ENCODE measurements at places on chromosomes 13 and 19.

- no peak for DNase-seq
Observed at GRCh38 chr19:10266706-10267105, 4.2 kb upstream of the ICAM1 start.

GRCh38 chr13:28474491-28475134, 20.3 kb downstream of the FLT1 start:
- no peak for DNase-seq

- DNase-seq, result no peak
Observed at GRCh38 chr13:39825886-39826285, 170.4 kb downstream of the COG6 start.

DNA sequence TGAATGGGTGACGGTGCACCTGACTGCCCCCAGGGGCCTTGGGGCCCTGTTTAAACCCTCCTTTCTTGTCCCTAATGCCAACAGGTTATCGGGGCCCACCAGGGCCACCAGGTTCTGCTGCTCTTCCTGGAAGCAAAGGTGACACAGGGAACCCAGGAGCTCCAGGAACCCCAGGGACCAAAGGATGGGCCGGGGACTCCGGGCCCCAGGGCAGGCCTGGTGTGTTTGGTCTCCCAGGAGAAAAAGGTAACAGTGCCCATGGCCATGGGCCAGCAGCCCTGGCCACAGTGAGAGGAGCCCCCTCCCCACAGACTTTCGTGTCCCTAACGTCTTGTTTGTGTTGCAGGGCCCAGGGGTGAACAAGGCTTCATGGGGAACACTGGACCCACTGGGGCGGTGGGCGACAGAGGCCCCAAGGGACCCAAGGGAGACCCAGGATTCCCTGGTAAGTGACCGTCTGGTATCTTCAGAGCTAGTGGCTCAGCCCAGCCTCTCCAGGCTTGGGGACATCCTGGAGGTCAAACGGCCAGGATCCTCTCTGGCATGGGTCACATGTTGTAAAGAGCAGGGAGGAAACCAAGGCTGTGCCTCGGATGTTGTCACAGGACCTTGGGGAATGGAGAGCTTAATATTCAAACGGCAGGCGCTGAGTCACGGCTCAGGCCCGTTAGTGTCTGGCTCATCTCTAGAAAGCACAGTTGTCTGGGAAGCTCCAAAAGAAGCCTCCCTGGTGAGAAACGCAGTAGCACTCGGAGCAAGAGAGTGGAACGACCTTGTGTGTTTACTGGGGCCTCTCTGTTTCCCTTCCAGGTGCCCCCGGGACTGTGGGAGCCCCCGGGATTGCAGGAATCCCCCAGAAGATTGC, 58.3 kb downstream of the RAB20 start:
- DNase-seq, result no peak

DNA sequence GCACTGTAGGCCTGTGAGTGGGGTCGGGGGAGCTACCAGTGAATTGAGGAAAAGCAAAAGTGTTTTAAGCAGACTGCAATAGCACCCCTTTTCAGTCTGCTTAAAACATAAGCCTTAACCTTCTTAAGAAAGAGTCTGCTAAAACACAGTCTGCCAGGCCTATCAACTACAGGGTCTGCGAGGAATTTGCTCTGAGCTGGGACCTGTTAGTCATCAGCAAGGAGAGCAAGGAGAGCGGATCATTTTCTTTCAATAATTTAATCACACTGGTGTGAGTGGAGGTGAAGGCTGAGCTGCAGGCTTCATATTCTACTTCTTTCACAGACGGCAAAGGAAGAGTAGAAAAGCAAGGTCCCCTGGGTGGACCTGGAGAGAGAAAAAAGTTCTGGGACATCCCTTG, 342.7 kb downstream of the ENOX1 start:
- DNase-seq, result no peak

GRCh38 chr13:26568132-26568815, 10.8 kb downstream of the WASF3 start:
- no peak for DNase-seq

DNA sequence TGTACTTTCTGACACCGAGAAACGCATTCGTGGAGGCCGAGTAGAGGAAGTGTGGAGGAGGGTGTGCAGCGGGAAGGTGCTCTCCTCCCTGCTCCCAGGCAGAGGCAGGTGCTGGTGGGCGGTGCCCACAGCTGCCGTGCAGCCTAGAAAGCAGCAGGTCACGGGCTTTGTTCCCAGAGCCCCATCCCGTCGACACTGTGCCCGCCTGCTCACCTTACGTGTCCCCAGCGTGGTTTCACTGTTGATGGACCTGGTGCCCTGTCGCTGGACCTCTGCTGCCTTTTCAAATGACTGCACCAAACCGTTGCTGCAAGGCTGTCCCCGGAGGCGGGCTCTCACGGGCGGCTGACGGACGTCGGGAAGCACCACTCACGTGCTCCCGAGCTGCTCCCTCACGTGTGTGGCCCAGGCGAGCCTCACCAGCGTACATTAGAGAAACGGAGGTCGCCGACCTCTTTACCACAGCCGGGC, 20.8 kb downstream of the PLEKHJ1 start:
- peak; percentile 79 for DNase-seq

GRCh38 chr13:73303851-73304250, 245.0 kb downstream of the KLF5 start:
- DNase-seq, result no peak

DNA sequence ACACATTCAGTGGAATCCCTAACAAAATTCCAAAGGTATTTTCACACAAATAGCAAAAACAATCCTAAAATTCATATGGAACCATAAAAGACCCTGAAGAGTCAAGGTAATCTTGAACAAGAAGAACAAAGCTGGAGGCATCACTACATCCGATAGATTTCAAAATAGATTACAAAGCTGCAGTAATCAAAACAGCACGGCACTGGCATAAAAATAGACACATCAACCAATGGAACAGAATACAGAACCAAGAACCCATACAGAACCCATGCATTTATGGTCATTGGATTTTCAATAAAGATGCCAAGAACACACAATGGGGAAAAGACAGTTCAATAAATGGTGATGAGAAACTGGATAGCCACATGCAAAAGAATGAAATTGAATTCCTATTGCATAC, 32.5 kb downstream of the ZNF566 start:
- no peak for DNase-seq

DNA sequence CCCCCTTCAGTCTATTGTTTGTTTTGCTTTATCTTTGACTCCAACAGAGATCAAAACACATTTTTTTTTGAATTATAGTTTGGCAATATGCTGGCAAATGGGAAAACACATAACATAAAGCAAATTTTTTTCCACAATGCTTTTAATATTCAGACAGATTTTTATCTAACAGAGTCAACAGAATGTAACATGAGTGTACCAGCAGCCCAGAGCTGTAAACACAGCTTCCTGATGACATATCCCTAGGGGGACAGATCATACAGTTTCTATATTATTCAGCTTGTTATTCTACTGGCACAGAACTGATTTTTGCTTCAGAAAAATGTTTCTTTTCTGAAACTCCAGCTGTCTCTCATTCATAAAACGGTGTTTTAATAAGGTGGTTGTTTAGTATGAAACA, 168.8 kb downstream of the OLFM4 start:
- no peak for DNase-seq

DNA sequence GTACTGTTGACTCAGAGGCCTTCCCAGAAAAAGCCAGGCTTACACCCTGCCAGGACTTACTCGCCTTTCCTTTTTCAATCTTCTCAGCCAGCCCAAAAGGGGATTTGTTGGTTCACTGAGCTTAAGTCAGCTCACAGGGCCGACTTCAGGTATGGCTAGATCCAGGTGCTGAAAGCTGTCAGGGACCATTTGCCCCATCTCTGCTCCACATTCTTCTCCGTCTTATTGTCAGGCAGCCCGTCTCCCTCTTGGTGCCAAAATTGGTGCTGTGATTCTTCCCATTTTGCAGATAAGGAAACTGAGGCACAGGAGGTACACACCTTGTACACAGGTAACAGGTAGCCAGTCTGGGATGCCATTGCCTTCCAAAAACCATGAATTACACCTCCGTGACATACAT, 2.4 kb downstream of the C19orf38 start:
- DNase-seq, result no peak

DNA sequence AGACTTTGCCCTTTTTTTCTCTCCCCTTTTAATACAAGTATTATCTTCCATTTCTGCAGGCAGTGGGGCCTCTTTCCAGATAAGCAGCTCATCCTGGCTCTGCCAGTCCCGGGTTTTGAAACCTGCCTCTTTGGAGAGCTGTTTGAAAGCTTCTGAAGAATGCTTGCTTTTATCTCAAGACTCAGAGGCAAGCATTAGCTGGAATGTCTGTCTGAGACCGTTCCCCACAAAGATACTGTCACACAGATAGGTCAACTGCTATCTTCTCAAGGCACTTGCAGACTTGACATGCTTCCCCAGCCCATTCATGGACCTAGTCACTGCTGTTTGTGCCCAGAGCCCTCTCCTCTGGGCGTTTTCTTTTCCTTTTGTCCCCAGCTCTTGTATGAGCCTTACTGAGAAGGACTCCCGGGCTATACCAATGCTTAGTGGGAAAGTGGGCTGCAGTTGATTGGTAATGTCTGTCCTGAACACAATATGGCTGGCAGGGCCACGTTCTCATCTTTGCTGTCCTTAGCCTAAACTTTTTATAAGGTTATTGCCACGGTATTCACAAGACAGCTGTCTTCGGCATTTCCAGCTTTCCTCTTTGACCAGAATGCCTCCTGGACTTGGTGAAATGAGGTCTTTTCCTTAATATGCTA, 13.4 kb downstream of the SERP2 start:
- DNase-seq, result no peak

DNA sequence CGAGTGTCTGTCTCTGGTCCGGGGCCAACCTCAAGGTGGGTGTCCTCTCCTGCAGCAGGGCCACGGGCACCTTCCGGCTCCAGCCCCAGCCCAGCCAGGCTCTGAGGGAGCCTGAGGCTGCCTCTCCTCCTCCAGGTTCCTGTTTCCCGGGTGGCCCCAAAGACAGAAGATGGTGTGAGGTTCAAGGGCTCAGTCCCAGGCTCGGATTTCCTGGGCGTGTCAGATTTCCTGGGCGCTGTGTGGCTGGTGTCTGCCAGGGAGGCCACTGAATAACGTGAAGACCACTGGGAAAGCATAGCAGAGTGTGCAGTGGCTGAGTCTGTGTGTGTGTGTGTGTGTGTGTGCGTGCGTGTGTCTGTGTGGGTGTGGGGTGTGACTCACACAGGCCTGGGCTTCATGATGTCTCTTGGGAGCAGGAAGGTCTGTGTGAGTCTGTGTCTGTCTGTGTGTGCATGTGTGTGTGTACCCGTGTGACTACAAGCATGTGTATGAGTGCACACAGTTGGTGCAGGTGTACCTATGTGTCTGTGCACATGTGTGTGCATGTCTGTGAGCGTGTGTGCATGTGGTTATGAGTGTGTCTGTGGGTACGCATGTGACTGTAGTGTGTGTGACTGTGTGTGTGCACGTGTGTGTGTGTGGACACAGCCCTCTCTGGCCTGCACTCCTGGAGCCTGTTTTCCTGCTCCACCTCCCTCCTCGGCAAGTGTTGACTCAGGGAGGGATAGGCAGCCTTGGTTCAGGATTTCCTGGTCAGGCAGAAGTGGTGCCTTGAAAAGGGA, 28.3 kb downstream of the CEBPA start:
- DNase-seq, result no peak

DNA sequence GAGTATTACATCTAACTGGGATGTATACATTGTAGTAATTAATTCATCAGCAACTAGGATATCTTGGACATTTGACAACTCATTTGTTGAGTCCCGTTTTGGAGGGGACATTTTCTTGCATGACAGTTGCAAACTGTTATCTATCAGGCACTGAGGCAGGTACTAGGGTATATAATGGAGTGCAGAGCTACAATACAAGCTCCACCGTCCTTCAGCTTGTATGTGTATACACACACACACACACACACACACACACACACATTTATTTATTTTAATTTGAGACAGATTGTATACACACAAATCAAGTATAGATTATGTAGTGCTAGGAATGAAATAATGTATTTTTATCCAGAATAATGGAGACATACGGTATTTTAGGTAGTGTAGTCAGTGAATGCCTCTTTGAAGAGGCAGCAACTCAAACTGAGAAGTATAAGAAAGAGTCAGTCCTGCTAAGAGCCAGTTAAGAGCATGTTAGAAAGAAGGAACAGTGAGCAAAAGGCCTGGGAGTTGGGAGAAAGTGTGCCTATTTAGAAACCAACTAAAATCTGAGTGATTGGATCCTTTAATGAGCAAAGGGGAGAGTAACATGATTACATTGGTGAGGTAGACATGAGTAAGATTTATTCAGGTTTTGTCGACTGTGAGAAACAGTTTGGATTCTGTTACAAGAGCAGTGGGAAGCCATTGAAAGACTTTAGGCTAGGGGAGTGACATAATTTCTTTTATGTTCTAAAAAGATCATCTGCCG, 74.5 kb downstream of the NBEA start:
- DNase-seq, result no peak

DNA sequence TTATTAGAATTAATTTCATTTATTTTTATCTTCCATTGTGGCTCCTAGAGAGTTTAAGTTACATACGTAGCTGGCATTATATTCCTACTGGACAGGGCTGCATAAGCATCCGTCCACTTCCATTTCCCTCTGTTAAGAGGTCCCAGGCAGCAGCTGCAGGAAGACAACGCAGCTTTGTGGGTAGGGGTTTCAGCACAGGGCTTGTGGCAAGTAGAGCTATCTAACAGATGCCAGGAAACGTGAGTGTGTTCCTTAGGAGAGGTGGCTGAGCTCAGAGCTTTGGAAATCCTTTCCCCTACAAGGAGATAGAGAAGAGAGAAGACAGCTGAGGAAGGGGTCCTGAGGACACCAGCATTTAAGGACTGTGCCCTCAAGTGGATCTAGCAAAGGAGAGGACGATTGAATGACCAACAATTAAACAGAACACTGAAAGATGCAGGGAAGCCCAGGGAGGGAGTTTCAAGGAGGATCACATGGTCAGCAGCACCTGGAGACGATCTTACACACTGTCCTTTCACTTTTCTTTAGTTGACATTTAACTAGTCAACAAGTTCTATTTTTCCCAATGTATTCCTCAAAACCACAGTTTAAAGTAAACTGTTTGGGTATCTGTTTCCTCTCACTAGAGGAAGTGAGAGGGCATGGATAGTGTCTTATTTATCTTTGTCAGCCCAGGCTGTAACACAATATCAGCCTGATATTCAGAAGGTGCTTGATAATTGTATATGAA, 2.3 kb upstream of the N4BP2L1 start:
- no peak for DNase-seq

DNA sequence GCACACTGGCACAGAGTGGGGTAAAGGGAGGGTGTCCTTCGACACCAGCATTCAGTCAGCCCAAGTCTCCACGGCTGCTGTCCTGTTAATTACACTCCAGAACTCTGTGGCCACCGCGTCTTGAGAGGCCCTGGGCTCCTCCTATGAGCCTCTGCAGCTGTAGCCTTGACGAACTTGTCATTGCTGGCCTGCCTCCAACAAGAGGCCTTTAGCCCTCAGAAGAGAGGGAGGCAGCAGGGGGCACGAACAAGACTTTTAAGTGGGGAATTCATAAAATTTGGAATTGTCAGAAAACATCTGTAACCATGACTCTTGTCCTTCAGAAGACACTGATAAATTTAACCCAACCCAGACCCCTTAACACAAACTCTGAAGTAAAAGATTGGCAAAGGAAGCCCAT, 241.9 kb downstream of the UQCRFS1 start:
- no peak for DNase-seq

DNA sequence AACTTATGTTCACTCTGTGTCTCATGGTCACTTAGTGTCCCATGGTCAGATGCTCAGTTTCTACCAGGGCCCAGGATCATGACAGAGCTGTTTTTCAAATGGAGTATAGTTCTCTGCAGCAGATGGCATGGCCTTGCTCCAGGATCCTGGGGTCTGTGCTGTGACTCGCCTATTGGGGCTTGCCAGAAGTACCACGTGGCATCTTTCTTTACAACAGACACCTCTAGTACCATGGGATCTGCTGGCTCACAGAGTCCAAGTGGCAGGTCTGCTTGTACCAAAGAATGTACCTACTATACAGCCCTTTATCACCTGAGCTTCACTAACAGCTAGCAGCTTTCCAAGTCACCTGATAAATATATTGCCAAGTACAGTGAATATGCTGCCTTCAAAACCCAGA, 6.0 kb upstream of the RNF6 start:
- no peak for DNase-seq
